ENCODE measurements at places on chromosomes 13 and 19. TPM values are rescaled to one million over a fixed set of nuclear protein-coding genes. Genes with fewer than 3 reads are reported as not detected.

Gene MIDN
- total RNA-seq = 60.2 TPM

Gene CEACAM3
- not detected for total RNA-seq

Gene KIR2DL4
- not detected for total RNA-seq

Gene CLIP3
- 1.5 TPM for total RNA-seq

Gene PRODH2
- not detected for total RNA-seq

All from activated naive CD4-positive, alpha-beta T cell treated with anti-CD3 and anti-CD28 coated beads, Interleukin-2, amount 10 ng/mL, durations not matched to agents 5 hours and 36 hours (primary cell).